ENCODE measurements at places on chromosomes 16 and 17.

DNA sequence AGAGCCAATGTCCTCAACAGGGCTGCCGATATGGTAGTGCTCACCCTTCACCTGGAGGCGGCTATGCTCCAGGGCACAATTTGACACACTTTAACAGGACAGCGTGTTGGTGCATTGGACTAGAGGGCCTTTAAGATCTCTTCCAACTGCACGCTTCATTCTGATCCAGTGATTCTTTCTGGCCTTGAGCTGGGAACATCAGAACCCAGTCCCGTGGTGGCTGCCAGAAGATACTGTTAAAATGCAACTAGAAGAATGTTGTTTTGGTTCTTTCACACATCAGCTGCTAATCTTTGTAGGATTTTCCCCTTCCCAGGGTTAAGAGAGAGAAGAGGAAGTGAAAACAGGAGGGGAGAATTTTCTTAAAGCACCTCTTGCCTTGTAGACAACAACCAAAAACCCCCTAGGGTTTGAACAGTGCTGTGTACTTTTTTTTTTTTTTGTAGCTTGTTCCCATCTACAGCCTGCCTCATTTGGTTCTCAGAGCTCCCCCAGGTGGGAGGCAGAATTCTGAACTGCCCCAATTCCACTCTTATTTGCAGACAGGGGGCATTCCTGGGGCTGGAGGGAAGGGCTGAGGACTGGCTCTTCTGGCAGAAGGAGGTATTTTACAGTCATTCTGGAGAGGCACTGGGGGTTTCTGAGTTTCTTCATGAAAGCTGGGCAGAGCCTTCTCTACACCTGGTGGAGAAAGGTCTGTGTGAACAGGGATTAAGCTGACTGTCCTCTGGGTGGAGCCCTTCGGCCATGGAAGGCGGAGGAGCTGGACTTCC lies 32.4 kb downstream of the SMARCE1 start:
- DNase-seq = no peak

DNA sequence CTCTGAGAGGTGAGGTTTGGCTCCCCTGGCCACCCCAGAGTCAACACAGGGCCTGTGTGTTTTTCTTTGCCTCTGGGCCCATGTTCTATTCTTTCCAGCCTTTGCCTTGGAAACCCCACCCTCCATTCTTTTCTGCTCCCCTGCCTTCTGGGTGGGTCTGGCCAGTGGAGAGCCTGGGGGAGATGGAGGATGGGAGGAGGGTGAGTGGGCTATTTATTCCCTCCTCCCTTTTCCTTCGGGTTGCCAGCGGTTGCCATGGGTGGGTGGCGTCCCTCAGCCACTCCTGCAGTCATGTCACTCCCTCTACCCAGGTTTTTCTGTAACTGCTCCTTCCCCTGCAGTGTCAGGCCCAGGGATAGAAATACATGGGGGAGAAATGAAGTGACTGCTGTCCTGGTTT lies 15.5 kb downstream of the CMIP start:
- DNase-seq = no peak

DNA sequence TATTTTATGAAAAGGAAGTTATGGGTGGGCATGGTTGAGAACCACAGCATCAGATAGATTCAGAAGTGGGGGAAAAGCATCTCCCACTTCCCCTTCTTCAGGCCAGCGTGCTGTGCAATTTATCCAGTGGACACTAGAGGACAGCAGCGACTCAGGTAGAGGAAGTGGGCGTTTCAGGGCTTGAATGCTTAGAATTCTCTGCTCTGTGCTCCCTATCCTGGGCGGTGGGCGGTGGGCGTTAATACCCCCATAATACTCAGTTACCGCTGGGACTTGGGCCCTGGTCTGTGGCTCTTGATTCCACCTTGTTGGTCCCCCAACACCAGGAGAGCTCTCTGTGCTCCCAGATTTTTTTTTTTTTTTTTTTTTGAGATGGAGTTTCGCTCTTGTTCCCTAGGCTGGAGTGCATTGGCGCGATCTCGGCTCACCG lies 3.7 kb upstream of the LYZL6 start:
- peak; percentile 14 for DNase-seq

DNA sequence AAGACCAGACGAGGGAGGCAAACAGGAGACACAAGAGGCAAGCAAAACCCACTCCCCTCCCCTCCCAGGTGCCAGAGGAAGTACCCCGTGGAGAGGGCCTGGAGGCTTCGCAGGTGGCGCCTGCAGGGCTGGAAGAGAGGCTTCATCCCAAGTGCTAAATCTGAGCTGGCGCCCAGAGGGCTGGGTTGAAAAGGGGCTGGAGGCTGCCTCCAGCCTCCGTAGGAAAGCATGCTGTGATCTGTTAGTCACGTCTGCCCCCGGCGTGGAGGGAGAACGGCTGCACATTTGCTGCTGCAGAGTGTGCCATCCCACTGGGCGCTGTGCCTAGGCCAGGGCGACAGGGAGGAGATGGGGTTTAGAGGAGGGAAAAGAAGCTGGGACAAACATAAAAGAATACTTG lies 16.9 kb downstream of the RPH3AL start:
- DNase-seq = no peak

- no peak for DNase-seq
These were observed 11.3 kb upstream of the PABPN1L start for GRCh38 chr16:88877564-88878289.

DNA sequence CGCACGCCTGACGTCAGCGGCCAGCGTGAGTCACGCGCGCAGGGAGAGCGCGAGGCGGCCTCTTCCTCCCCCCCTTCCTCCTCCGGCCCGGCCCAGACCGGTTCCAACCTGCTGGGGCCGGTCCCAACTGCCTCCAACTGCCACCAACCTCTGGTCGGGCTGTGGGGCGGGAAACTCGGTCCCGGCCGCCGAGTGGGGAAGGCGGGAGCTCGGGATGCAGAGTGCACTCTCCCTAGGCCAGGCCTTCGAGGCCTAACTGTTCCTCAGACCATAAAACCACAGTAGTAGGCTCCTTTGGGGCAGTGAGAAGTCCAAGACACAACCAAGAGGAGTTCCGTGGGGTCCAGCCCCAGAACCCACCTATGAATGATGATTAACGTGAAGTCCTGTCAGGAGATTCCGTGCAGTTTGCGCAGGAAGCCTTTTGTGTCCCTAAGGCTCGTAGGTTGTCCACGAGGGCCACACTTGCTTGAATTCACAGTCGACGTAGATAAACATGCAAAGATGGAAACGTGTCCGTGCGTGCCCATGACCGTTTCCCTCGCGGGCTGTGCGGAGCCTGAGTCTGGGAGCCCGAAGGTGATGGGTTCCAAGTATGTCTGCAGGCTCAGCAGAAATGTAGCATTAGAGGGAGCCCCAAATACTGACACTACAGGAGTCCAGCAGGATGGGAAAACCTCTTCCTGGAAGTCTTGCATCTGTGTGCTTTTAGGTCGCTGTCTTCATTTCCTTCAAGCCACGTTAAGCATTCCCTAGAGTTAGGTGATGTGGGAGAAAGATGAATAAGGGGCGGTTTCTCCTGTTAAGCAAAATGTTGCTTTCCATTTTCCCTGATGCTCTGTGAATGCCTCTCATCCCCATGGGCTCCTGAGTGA lies 647 bp downstream of the UNK start:
- DNase-seq = peak; percentile 75

GRCh38 chr17:79865351-79866210 lies 26.3 kb upstream of the CBX4 start:
- DNase-seq = no peak

- no peak for DNase-seq
These were observed 46.7 kb upstream of the KDM8 start for GRCh38 chr16:27156579-27156978.

- DNase-seq = no peak
These were observed 26.0 kb downstream of the COPZ2 start for GRCh38 chr17:48011405-48012150.

DNA sequence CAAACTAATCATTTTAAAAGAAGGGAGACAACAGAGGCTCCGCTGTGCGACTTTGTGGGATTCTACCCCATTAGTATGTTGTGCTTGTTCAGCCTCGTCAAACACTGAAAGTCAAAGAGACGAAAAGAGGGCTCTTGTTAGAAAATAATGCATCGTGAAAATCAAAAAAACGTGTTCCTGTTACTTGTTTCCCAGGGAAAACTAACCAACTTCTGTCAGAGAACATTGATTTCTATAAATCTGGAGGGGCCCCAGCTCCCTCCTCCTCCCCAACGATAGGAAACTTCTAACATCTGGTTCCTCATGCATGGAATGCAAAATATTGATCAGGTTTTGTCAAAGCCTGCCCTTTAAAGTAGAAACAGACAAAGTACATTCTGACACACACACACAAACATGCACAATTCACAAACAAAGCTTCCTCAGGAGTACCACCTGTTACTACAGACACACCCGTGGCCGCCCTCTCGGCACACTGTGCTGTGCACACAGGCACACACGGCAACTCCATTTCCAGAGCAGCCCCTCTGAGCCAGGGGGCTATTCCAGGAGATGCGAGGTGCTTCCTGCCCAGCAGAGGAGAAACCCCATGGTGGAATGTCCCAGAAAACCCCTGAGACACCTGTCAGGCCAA lies 151.3 kb downstream of the ZFHX3 start:
- DNase-seq = no peak

GRCh38 chr17:38604479-38605403 lies 1.0 kb downstream of the SRCIN1 start:
- no peak for DNase-seq

DNA sequence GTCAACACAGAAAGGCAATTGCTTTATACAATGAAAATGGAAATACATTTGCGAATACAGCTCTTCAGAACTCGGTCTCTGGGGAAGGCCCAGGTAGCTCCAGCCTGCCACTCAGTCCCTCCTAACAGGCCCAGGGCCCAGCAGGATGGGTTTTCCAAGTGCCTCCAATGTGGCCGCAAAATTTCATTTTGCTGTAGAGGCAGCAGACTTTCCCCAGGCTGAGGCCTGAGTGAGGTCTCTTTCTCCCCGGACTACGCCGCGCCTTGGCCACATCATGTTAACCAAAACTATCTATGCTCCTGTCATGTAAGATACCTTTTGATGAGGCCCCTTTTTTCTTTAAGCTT lies 606.0 kb upstream of the SALL1 start:
- no peak for DNase-seq

- DNase-seq = no peak
These were observed 53.7 kb downstream of the IQCK start for GRCh38 chr16:19771796-19772195.

- DNase-seq = peak; percentile 5
These were observed 114.8 kb upstream of the NOL11 start for GRCh38 chr17:67602974-67603373.

GRCh38 chr17:70319516-70319915 lies 150.2 kb downstream of the KCNJ2 start:
- DNase-seq = no peak

Measured in stimulated activated CD8-positive, alpha-beta memory T cell treated with anti-CD3 and anti-CD28 coated beads, Interleukin-4, amount 100 ng/mL, for 1 hour (primary cell).